ENCODE measurements at places on chromosomes 12 and 14. TPM values are rescaled to one million over a fixed set of nuclear protein-coding genes. Genes with fewer than 3 reads are reported as not detected.

The PPP2R5C gene
- total RNA-seq, result 89.3 TPM

The CCDC60 gene
- not detected for total RNA-seq

The NRXN3 gene
- under 0.01 TPM for total RNA-seq

The GON7 gene
- total RNA-seq, result 20.3 TPM

The SYCP3 gene
- 0.13 TPM for total RNA-seq

The KRT6A gene
- 0.66 TPM for total RNA-seq

The PELI2 gene
- 9.5 TPM for total RNA-seq

The CLEC2A gene
- not detected for total RNA-seq

The GLTP gene
- 58.8 TPM for total RNA-seq

The IL25 gene
- total RNA-seq, result not detected

The RIPK3 gene
- total RNA-seq, result 0.40 TPM

The TAS2R46 gene
- total RNA-seq, result 1.1 TPM

The ALDH1L2 gene
- total RNA-seq, result 14.5 TPM

The PTMS gene
- total RNA-seq, result 58.0 TPM

The PMEL gene
- total RNA-seq, result 1.2 TPM

The FAM186B gene
- total RNA-seq, result 0.53 TPM

The TC2N gene
- total RNA-seq, result 0.93 TPM

The ERH gene
- 270 TPM for total RNA-seq

The LRIG3 gene
- total RNA-seq, result 16.4 TPM

The BCL7A gene
- total RNA-seq, result 19.6 TPM

The MPHOSPH9 gene
- 47.1 TPM for total RNA-seq

The DCAF4 gene
- total RNA-seq, result 5.5 TPM

The HOXC6 gene
- total RNA-seq, result not detected

The TMEM63C gene
- not detected for total RNA-seq

The OLR1 gene
- total RNA-seq, result not detected

The SLCO1C1 gene
- 2.6 TPM for total RNA-seq

The KLHL42 gene
- 35.9 TPM for total RNA-seq

The NOVA1 gene
- 1.8 TPM for total RNA-seq

The PLEKHG7 gene
- total RNA-seq, result not detected

The SPTB gene
- under 0.01 TPM for total RNA-seq

The BHLHE41 gene
- 3.8 TPM for total RNA-seq

The CACNA2D4 gene
- total RNA-seq, result 0.06 TPM

The RTL1 gene
- not detected for total RNA-seq

The ABCC9 gene
- total RNA-seq, result 0.37 TPM

The NPFF gene
- total RNA-seq, result not detected

The MANSC4 gene
- not detected for total RNA-seq

The PFDN5 gene
- 1,329 TPM for total RNA-seq

The SERPINA9 gene
- total RNA-seq, result not detected

The EAPP gene
- 47.6 TPM for total RNA-seq

The EML5 gene
- total RNA-seq, result under 0.01 TPM

The APEX1 gene
- total RNA-seq, result 29.6 TPM
